Urinary bladder (tissue), 4 donors: ENCODE measurements at places on chromosomes 1 and 21. TPM values are rescaled to one million over a fixed set of nuclear protein-coding genes. Genes with fewer than 3 reads are reported as not detected.

GRCh38 chr21:38806942-38807284, 1.2 kb downstream of the ETS2 start:
- DNase-seq: no peak

Gene A3GALT2
- not detected for total RNA-seq

Gene PCBP3
- total RNA-seq: 4.3 TPM

- DNase-seq: no peak
These were observed 63.0 kb upstream of the BACH1 start for GRCh38 chr21:29235714-29236197.

GRCh38 chr1:55164906-55165305, 50.3 kb downstream of the USP24 start:
- DNase-seq: no peak

- no peak for DNase-seq
These were observed 359.0 kb downstream of the HHAT start for GRCh38 chr1:210687582-210688279.

GRCh38 chr1:161791904-161792655, 26.0 kb downstream of the ATF6 start:
- DNase-seq: no peak

Gene S1PR1
- 32.6 TPM for total RNA-seq

- DNase-seq: no peak
These were observed 37.6 kb upstream of the MRPS6 start for GRCh38 chr21:34035619-34036354.

Gene DENND2C
- 8.8 TPM for total RNA-seq

- DNase-seq: no peak
These were observed 34.6 kb downstream of the OLFML2B start for GRCh38 chr1:161989108-161989507.

DNA sequence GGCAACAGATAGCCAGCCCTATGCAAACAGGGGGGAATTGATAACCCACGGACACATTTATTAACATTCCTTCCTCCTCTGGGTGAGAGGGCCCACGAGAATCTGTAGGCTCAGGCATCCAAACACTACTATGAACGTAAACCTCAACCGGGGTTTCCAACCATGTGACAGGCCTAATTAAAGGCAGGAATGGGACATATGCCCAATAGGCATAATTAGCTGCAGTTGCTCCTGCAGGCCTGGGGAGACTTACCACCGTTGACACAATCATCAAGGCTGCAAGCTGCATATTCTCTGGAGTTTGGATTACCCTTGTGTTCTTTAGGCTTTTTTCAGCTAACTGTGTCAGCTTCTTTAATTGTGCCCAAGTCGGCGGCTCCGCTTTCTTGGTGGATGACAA, 22.2 kb upstream of the GBP1 start:
- no peak for DNase-seq

Gene TLCD4
- 28.1 TPM for total RNA-seq
